CD4-positive, alpha-beta T cell treated with Interleukin-15 for 1 hour (primary cell): ENCODE measurements at places on chromosomes 4 and X.
A peak's percentile ranks its signal among the peaks of the same experiment; 100 is the strongest.

DNA sequence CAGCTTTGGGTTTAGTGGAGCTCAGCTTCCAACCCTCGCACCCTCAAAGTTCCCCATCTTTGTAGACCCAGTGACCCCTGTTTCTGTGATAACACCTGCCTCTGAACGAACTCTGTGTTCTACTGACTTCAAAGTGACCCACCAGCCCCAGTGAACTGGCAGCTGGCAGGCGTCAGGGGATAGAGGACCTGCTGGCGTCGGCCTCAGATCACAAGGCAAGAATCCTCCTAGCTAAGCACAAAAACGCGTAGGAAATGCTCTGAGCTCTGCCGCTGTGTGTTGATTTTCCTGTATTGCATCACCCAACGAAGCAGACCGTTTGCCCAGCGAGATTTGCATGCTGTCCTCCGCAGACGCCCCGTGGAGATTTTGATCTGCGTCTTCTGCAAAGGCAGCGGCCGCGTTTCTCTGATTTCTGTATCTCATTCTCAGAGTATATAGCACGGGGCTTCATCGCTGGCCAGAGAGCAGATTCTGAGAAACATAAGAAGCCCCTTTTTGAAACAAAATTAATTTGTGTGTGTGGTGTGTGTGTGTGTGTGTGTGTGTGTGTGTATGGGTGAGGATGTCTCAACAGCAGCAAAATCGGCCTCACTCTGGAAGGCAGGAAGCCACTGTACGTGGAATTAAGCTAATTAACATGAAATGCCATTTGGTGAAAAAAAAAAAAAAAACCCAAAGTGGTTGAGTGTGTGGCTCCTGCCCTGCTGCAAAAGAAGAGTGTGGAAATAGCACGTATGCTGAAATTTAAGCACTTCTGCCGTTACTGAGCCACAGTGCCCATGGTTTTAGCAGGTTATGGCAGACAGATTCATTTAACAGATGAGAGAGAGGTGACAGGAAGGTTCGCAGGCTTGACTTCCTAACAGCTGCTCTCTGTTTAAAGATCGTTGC is 29.2 kb upstream of the ASMTL start:
- peak; percentile 86 for DNase-seq

- DNase-seq, result no peak
Measured at GRCh38 chrX:132843363-132843762, 115.1 kb downstream of the HS6ST2 start.

GRCh38 chr4:10454121-10454520 is 3.1 kb downstream of the ZNF518B start:
- no peak for DNase-seq

- no peak for DNase-seq
Measured at GRCh38 chr4:40178672-40179071, 18.2 kb upstream of the RHOH start.

- DNase-seq, result no peak
Measured at GRCh38 chr4:42672359-42673081, 15.6 kb upstream of the ATP8A1 start.

DNA sequence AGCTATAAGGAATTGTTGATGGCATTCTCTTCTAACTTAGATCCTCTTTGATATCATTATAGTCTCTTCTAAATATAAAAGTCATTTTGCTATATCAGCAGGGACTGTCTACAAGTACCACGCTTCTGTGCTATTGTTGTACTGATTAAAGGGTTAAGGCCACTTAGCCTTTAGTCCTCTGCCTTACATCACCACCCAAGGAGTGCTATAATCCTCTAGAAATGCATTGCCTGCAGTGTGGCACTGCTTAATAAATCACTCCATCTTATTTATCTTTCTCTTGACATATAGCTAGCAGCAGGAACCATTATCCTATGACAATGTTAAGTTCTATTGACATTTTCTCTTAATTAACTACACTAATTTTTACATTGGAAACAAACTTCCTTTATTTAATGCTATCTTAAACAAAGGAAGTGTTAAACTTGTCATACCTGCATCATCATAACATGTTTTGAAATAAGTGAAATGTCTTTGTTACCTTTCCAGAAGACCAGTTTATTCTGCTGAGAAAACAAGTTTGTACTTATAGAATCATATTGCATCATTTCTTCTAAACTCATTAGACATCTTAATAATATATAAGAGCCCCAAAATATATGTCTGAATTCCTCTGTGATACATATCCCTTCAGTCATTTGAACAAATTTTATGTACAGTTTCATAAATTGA is 360.9 kb upstream of the ATOH1 start:
- DNase-seq, result no peak
